ENCODE measurements at places on chromosomes 11 and 22.
A peak's percentile ranks its signal among the peaks of the same experiment; 100 is the strongest.

DNA sequence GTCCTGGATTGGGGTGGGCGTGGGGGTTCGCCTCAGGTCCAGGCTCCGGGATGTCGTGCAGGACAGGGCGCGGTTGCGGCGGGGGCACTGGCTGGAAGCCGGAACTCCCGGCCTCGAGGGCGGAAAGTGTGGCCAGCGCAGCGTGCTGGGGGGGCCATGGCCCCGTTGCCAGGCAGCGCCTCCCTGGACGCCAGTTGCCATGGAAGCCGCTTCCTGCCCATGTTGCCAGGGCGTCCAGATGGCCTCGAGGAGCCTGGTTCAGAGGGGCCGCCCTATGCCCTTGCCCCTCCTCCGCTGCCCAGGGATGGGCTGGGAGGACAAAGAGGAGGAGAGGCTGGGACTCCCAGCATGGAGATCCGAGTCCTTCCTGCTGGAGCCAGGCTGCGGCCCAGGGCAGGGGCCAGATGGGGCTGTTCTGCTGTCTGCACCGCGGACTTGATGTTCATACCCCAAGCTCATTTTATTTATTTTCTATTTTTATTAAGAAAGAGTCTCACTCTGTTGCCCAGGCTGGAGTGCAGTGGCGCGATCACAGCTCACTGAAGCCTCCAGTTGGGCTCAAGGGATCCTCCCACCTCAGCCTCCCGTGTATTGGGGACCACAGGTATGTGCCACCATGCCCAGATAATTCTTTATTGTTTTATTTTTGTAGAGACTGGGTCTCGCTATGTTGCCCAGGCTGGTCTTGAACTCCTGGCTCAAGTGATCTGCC is 4.6 kb upstream of the CCDC188 start:
- no peak for DNase-seq

DNA sequence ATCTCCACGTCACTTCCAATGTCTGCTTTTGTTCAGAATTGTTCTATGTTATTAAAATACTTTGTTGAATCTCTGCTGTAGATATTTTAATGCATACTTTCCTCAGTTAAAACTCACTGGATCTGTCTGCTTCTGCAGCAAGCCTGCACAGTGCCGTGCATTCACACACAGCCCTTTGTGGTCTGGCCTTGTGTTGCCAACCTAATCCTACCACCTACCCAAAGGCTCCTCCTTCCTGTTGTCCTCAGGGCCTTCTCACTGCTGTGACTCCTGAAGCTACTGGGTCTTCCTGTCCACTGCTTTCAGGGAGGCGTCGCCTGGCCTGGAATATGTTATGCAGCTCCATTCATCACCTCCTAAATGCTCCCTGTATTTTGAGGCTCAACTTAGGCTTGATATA is 67.0 kb downstream of the PPP6R3 start:
- no peak for DNase-seq

- no peak for DNase-seq
Measured at GRCh38 chr22:32754413-32755041, 47.0 kb upstream of the TIMP3 start.

GRCh38 chr22:29359469-29359868 is 28.9 kb downstream of the AP1B1 start:
- peak; percentile 54 for DNase-seq

DNA sequence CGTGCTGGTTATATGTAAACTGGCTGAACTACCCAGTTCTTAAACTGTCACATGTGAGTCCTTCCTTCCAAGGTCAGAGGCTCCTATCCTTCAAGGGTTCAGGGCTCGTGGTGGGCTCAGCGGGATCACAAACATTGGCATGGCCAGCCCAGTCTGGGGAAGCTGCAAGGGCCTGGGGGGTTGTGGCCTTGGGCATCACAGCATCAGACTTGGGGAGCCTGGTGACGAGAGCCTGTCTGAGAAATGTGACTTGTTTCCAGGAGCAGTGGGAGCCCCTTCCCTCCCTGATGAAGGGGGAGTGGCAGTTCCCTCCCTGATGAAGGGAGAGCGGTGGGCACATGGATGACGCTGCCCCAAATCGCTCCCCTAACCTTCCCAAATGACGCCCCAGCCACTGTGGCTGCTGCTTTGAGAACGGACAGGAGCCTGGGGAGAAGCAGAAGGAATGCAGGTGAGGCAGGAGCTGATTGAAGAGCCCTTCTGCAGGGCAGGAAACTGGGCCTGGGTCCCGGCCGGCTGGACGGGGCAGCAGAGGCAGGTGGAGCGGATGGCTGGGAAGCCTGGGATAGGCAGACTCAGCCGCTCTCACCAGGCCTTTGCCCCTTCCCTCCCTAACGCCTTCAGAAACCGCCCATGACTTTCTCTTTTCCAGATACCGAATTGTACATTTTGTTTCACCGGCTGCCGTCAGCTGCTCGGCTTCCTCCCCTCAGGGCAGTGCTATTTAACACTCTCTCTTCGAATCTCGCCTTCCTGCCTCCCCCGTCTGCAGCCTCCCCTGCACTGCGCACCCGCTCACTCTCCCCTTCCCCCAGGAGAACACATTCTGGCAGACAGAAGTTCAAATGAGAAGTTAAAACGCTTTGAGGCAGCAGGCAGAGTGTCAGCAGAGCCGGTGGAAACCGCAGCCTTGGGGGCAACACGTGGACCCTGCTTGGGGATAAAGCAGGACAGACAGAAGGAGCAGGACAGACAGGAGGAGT is 1486.7 kb downstream of the BRD1 start:
- DNase-seq = no peak

DNA sequence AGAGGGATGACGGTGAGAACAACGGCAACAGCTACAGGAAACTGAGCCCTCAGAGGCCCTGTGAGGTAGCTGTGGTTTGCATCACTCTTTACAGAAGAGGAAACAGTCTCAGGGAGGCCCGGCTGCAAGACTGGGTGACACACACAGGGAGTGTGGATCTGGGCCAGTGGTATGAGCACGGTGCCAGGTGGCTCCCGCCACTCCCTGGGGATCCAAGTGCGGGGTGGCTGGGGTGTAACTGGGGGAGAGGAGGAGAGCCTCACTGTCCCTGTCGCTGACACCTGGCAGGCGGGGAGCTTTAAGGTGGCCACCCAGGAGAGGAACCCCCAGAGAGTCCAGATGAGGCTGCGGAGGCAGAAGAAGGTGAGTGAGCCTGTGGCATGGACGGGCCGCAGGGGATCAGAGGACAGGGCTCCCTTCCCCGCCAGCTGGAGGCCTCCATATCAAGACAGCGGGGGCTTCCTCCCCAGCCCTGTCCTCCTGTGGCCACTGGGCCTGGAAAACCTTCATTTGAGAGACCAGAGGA is 5.6 kb downstream of the RGL4 start:
- DNase-seq = no peak

GRCh38 chr11:70244698-70245097 is 25.8 kb upstream of the PPFIA1 start:
- no peak for DNase-seq

DNA sequence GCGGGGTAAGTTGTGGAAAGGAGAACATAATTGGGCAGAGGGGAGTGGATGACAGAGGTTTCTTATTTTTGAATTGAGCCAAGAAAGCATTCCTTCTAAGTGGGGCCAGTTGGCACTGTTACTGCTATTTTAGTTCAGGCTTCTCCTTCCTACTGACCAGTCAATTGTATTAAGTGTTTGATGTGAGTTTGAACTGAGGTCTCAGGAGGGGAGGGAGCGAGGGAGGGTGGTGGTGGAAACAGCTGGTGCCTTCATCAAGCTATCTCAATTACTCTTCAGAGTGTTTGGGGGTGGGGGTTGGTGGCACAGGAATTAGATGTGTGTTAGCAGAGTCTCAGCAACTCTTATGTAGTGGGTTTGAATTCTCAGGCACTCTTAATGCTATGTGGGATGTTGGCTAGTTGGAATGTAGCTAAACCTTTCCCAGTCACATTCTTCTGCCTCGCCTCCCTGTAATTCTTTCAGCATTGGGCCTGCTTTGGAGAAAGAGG is 14.5 kb downstream of the CTNND1 start:
- DNase-seq = no peak

DNA sequence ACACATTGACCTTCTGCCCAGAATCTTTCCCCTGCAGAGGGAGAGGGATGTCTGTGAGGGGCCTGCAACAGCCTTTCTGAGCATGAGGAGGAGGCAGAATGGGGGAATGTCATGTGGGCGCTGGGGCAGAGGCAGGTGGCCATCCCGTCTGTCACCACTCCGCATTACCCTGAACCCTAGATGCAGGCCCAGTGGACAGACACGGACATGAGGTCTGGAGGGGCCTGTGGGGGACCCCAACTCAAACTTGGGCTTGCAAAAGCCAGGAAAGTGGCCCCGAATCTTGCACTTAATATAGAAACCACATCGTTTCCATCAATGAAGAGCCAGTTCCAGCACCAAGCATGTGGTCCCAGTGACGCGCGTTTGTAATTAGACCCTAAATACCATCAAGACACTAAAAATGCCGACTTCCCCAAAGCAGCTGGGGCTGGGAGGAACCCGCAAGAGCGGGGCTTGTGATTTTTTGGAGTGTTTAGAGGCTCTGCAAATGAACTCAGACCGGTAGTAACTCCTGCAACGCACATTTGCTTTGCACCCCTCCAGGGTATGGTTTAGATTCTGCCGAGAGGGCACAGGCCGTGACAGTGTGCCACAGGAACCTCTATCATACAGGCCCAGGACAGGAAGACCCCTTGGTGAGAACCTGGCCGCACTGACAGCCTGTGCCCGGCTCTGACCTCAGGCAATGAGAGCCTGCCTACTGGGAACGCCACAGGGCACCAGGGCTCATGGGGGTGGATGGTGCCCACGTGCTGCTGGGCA is 109.3 kb downstream of the CTTN start:
- no peak for DNase-seq

GRCh38 chr11:123560006-123560405 is 94.4 kb downstream of the SCN3B start:
- DNase-seq = no peak

DNA sequence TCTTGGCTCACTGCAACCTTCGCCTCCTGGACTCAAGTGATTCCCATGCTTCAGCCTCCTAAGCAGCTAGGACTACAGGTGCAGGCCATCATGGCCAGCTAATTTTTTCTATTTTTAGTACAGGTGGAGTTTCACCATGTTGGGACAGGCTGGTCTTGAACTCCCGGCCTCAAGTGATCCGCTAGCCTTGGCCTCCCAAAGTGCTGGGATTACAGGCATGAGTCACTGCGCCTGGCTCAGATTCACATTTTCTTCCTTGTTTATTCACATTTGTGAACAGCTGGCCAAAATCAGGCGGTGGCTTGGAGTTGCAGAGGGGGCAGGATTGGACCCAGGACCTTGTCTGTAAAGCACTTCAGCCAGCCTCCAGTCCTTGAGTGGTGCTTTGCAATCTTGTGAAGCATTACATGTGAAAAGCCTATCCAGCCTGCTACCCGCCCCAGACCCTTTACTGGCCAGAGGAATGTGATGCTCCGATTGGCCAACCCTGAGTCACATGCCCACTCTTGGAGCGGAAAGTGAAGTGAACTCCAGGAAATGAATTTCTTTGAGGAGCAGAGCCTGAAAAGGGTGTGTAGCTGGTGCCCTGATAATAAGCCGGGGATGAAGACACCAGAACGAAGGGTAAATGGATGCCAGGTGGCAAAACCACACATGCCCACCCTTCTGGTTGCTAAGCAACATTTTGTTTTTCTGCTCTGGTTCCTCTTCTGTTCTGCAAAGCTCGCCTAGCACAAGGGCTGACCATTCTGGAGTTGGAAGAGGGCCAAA is 62.6 kb upstream of the PTPRJ start:
- no peak for DNase-seq

GRCh38 chr11:100712583-100712982 is 25.5 kb downstream of the ARHGAP42 start:
- no peak for DNase-seq

- no peak for DNase-seq
Measured at GRCh38 chr22:45425101-45425500, 11.6 kb downstream of the RIBC2 start.

- DNase-seq = no peak
Measured at GRCh38 chr11:105361651-105362050, 222.1 kb upstream of the CARD18 start.

- no peak for DNase-seq
Measured at GRCh38 chr22:32764330-32765131, 37.0 kb upstream of the TIMP3 start.

All from endothelial cell (in vitro differentiated cells).